NCI-H2029 (cell line): ENCODE measurements at places on chromosomes 7 and 10.
A peak's percentile ranks its signal among the peaks of the same experiment; 100 is the strongest.

- no peak for DNase-seq
These were observed 81.6 kb upstream of the LRRC4 start for GRCh38 chr7:128112781-128113221.

DNA sequence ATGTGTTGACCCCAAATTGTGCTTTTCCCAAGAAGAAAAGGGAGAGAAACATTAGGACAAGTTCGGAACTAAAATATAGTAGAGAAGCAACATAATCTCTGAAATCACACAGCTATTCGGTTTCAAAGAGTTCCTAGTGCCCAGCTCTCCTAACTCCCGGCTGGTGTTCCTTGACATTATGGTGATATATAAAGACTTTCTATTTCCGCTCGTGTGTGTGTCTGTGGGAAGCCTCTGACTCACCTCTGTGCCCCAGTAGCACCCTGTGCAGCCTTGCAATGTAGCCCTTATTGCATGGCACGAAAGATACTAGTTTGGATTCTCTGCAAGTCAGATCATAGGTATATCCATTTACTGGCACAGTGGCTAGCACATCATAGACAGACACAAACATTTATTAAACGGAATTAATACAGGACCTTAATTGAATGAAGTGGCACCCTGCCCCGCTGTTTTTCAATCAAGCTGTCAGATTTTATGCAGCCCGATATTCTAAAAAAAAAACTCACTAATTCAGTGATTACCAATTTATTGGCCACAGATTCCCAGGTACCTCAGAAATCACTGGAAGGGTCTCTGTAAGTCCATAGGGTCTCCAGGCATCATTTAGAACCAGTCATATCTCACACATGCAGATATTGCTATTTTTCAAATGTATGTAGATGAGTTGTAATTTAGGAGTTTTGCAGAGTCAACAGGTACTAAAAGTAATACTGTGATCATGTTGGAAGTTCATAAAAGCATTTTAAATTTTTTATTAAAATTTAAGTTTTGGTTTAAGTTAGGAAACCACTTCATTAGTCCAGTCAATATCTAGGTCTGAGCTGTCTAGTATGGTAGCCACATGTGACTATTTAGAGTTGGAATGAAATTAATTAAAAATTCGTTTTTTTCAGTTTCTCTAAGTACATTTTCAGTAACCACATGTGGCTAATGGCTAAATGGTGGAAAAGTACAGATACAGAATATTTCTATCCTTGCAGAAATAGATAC is 43.3 kb downstream of the SFTPD start:
- DNase-seq: no peak

DNA sequence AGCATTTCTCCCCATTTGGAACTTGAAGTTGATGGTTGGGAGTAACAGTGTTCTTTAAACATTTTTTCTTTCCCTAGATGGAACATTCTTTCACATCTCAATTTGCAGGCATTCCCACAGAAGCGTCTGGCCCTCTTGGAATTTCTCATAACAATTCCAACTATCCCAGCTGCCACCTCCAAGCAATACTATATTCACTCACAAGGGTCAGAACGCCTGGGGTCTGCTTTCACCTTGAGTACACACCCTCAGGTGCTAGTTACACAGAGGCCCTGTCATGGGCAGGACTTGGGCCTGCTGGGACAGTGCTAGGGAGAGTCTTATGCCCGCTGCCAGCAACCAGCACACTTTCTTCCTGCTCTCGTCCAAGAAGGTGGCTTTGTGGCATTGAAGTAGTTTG is 136.5 kb downstream of the JCAD start:
- DNase-seq: no peak

DNA sequence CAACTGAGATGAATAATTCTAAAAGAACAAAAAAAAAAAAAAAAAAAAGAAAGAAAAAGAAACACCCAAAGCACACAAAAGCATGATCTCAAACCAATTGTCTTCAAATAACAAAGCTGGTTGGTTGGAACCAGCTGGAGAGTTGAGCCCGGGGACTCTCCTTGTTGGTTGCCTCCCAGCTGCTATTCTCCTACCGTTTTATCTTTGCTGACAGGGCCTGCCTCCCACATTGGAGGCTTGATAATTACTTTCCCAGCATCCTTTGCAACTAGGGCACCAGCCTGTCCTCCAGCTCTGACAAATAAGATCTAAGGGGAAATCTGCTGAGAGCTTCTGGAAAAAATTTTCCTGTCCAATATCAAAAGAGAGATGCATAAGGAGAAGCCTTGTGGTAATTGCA is 6.8 kb downstream of the PON1 start:
- no peak for DNase-seq

DNA sequence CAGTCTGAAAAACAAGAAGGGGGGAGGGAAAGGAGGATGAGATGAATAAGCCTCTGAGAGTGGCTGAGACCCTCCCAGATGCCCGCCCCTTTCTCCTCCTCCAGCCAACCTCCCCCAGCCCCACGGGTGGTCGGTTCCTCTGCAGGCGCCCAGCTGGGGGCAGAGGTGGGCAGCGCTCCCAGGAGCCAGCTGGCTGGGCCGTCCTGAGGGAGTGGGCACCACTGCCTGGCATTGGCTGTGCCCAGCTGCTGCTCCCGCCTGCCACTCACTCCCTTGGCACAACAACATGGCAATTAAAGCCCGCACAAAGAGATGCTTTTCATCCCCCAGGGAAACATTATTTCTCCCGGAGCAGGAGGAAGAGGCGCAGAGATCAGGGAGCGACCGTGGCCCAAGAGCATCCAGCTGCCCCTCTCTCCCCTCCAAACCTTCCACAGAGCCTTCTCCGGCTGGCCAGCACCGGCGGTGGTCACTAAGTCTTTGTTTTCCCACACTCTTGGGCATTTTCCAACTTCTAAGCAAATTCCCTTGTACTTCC is 107.2 kb downstream of the SPDYE5 start:
- DNase-seq: no peak

DNA sequence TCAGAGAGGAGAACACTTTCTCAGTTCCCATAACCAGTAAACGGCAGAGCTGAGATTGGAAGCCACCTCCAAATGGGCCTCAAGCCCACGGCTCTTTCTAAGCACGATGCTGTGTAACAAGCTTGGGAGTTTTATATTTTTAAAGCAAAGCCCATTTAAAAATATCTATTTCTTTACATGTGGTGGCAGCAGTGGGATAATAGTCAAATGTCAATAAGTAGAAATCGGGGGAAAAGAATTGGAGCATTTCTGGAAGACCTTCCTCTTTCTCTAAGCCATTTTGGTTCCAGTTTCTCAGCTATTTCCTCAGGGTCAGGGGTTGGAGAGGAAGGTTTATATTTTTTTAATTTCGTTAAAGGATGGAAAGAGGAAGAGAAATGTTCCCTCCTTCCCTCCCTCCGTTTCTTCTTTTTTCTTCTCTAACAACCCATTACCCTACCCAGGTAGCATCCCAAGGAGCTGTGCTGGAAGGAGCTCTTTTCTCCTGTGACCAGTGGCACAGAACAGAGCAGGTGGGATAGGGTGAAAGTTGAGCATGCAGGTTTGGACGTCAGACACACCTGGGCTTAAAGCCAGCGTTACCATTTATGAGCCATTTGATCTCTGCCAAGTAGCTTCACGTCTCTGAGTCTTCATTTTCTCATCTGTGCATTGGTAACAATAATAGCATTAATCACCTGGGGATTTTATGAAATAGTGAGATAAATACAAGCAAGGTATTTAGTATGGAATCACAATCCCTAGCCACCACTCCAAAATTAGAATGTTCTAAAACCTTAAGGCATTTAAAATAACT is 515.7 kb downstream of the RPS24 start:
- DNase-seq: peak; percentile 58

- no peak for DNase-seq
These were observed 49.1 kb upstream of the MSMB start for GRCh38 chr10:46094931-46095750.

DNA sequence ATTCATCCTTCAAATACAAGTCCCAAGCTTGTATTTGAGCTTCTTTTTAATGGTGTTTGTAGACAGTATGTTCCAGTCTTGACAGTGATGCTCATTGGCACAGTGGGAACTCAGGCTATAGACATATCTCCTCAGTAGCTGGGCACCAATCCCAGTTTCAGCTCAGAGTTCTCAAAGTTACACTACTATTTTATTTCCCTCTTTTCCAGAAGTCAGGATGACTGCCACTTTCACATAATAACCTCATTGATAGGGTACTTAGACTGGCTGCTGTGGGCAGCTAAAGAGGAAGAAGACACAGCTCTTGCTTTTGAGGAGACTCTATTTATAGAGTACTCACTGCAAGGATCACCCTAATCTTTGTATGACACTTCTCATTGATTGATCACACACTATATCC is 2.4 kb downstream of the GBF1 start:
- DNase-seq: no peak

DNA sequence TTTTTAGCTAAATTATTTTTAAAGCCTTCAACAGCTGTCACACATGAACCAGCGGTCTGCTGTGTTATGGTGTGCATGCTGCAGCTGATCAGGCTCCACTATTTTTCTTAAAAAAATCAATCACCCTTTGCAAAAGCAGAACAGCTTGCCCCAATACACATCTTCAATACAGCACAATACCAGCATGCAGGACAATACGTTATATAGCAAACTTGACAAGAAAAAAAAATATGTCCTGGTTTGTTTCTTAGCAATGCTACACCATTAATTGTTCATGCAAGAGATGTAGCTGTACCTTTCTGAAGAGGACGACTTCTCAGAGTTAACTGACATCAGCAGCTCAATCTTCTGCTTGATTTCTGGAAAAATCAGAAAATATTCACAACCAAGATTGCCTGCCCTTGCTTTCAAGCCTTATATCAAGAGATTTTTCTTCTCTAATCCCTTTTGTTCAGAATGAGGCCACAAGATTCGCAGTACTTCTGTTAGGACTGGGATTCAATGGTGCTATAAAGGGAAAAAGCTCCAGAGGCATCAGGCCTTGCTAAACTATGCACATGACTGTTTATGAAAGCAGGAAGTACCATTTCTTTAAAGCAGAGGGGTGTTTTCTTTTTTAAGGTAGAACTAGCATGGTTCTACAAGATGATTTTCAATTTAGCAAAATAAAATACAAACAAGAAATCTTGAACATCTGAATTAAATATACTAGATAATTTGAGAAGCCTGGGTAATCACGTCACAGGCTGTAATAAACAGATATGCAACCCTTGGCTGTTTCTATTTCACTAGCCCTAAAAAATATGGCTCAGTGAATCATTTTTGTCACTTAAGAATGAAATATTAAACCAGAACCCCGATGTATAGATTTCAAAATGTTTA is 120.0 kb downstream of the SRPK2 start:
- peak; percentile 23 for DNase-seq

DNA sequence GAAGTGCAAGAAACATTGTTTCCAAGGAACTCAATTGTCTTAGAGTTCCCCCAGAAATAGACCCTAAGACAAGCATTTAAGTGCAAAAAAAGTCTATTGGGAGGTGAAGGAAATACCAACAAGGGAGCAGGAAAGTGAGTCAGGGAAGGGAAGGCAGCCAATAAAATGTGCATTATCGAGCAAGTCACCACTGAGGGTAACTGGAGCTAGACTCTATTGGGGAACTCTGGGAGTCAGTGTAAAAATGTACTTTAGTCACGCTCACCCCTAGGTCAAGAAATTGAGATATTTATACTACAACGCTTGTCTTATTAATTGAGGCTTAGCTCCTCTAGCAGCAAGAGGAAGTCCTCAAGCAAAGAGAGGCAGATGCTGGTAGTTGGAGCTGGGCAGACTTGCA is 137.7 kb downstream of the RTKN2 start:
- no peak for DNase-seq

- DNase-seq: no peak
These were observed 1.0 kb downstream of the CRPPA start for GRCh38 chr7:16420329-16420648.

DNA sequence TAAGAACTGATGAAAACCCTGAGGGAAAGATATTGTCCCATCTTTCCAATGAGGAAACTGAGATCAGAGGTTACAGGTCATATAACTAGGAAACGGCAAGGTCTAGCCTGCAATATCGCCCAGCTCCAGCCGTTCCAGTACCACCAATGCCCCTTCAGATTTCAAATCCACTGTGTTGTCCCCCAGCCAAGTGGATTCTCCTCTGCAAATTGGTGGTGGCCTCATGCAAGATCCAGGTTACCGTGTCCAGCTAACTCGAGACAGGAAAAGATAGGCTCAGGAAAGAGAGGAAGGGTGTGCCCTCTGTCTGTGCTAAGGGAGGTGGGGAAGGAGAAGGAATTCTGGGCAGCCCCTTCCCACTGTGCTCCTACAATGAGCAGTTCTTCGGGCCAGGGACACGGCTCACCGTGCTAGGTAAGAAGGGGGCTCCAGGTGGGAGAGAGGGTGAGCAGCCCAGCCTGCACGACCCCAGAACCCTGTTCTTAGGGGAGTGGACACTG is 25.3 kb downstream of the PRSS2 start:
- DNase-seq: no peak

DNA sequence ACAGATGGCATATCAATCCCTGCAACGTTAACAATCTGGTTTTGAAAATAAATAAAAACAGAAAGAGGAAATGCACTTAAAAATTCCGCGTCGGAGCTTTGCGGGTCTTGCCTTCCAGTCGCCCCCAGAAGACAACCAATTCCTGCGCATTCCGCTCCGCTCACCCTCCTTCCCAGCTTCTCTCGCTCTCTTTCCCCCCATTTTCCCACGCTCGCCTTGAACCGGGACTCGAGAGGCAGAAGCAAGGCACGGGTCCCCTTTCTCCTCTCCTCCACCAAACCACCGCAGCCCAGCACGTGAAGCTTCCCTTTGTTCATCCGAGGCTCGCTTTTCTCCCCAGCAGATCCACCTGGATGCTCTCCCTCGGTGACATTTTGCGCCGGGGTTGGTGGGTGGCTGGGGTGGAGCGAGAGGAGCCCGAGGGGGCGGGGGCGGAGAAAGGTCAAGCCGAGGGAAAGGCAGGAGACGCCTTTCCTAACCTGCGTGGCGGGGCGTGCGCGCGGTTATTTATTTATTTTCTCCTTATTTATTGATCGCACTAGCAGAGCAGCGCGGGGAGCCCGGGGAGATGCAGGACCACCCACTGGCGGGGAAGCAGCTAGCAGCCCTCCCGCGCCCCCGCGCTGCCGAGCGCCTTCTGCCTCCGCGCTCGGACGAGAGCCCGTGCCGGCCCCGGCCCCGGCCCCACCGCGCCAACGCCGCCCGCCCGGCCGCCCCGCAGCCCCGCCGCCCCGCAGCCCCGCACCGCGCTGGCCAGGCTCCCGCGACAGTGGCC is at the start of gene KCND2:
Gene KCND2 (plus strand): TSS at position 475 of the 775 bp plus-strand sequence.
- peak; percentile 51 for DNase-seq

- no peak for DNase-seq
These were observed 55.6 kb upstream of the TMEM248 start for GRCh38 chr7:66865290-66865864.

DNA sequence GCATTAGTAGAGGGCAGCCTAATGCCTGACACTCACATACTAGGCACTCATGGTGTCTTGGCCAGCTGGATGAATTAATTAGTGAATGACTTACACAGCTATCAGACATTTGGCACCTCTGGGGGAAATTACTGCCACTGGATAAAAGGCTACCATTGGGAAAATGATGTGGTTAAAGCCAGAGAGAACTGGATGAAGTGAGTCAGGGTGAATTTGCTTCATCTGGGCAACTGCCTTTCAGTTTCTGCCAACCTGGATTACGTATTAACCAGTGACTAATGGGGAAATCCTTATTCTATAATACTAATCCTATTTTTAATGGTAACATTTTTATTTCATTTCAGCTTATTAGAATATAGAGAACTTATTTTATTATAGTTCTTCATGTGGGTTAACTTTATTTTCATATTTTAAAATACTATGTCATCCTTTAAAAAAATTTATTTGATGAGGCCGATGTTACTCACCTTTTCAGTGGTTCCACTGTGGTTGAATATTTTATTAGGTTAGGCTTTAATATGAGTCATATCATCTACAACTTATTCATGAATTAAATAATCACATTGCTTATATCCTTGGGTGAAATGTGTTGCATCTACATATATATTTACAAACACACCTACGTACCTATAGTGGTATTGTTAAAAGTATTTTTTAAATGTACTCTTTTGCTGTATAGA is 85.6 kb upstream of the CAPZA2 start:
- no peak for DNase-seq
